ENCODE measurements at places on chromosomes 7 and 10.

DNA sequence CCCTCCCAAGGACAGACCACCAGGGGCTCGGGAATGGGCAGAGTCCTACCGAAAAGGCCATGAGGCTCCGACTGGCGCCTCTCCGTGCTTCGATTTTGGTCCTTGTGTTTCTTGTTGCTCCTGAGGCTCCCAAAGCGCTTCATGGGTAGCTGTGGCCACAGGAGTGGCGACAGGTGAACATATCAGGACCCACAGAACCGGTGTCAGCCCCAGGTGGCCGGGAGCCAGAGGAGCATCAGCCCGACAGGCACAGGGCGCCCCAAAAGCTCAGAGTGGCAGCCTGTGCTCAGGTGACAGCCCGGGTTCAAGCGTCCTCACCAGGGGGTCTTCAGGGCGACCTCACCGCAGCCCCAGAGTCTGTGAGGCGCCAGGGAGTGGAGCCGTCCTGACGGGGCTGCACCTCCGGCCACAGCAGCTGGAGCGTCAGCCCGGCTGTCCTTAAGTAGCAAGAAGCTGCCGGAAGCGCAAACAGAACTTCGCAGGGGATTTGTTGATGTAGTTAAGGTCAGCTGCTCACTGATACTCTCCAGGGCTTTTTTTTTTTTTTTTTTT lies 141.0 kb downstream of the PRKAG2 start:
- DNase-seq, result no peak

DNA sequence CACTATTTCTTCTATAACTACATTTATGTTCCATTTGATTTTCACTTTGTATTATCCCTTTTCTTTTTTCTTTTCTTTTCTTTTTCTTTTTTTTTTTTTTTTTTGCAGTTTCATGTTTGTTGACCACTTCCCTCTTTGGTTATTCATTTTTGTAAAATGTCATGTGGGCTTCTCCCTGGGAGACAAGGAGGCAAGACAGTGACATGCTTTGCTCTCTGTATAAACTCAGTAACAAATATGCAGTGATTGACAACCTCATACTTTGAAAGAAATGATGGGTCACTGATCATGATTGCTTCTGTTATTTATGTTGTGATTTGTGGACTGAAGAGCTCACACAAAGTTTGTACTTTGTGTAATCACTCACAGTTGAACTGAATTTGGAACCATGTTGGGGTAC lies 90.2 kb upstream of the ABI1 start:
- DNase-seq, result no peak

DNA sequence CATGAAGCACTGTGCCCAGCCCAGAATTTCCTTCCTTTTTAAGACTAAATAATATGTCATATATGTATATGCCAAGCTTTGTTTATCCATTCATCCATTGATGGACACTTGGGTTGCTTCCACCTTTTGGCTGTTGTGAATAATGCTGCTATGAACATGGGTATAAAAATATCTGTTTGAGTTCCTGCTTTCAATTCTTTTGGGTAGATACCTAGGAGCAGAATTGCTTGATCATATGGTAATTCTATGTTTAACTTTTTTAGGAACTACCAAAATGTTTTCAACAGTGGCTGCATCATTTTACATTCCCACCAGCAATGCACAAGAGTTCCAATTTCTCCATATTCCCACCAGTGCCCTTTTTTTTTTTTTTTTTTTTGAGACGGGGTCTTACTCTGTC lies 13.2 kb upstream of the PLAU start:
- DNase-seq, result no peak

DNA sequence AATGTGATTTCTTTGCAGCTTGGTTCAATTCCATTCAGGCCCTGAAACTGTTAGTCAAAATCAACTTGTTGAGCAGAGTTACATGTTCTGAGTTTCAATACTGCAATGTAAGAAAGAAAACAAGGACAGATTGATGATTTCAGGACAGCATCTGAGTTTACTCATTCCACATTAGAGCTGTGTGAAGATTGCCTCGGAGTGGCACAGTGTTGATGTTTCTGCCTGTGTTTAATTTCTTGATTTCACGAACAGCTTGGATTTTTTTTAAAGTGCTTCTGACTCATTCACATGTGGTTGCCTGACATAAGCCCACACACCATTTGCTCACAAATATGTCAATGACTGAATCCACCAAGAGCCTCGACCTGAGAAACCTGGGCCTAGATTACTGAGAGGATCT lies 101.2 kb upstream of the PARD3 start:
- no peak for DNase-seq

- DNase-seq, result no peak
Observed at GRCh38 chr10:80917636-80918035, 379.9 kb downstream of the SH2D4B start.

DNA sequence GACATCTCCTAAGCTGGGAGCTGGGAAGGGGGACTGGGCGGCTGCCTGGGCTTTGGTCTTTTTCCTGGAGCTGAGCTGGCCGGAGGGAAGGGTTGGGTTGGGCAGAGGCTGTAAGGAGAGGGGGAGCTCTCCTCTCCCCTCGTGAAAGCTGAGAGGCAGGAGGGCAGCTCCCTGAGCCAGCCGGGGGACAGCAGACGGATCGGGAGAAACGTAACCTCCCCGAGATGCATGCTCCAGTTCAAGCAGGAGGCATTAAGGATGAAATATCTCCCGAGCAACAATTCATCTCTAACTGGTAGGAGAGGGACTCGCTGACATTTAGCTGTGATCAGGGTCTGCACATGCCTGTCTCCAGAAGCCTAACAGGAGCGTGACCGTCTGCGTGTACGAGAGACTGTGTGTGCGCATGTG lies 19.9 kb upstream of the LBX1 start:
- DNase-seq, result no peak

GRCh38 chr7:36280840-36281812 lies 108.5 kb upstream of the ANLN start:
- DNase-seq, result no peak

DNA sequence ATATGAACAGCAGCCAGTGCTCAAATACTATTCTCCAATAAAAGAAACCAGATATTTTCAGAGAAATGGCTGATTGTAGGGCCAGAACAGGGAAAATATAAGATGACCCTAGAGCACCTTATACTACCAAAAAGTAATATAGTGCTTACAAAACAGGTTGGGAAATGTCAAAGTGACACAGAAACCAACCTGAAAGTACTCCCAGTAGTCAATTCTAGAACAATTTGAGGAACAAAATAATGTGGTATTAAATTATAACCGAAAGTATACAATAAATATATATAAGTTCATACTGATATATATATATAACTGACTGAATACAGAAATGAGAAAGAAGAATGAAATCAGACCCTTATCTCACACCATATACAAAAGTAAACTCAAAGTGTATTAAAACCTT lies 657.2 kb upstream of the PHF14 start:
- no peak for DNase-seq

- DNase-seq, result no peak
Observed at GRCh38 chr10:121613456-121613855, 15.2 kb upstream of the FGFR2 start.

DNA sequence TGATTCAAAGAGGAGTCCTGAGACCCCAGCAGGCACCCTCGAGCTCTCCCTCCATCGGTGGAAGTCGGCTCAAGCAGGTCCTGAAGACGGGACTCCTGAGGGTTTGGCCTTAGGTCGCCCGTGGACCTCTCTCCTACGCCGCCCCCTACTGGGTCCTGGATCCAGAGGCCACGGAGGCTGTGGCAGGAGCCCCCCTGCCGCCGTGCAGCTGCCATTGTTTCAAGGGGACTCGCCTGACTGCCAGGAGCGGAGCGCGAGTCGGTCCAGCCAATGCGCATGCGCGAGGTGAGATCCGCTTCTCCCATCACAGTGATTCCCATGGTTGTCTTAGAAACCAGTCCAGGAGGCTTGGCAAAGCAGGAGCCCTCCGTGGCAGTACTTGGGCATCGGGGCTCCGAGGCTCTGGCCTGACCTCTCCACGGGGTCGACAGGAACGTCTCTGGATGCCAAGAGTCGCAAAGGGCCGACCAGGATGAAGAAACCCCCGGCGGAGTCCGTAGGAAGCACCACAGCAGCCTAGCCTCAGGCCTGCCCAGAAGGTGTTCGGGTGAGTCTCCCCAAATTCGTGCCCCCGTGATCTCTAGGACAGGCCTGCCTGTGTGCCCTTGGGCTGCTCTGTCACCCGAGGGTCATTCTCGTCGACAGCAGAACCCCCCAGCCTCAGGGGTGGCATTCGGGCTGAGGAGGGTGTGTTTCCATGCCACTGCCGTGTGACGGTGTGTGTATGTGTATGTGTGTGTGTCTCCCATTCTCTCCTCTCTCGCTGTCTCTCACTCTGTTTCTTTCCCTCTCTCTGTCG lies 322.3 kb downstream of the ZNF716 start:
- no peak for DNase-seq

DNA sequence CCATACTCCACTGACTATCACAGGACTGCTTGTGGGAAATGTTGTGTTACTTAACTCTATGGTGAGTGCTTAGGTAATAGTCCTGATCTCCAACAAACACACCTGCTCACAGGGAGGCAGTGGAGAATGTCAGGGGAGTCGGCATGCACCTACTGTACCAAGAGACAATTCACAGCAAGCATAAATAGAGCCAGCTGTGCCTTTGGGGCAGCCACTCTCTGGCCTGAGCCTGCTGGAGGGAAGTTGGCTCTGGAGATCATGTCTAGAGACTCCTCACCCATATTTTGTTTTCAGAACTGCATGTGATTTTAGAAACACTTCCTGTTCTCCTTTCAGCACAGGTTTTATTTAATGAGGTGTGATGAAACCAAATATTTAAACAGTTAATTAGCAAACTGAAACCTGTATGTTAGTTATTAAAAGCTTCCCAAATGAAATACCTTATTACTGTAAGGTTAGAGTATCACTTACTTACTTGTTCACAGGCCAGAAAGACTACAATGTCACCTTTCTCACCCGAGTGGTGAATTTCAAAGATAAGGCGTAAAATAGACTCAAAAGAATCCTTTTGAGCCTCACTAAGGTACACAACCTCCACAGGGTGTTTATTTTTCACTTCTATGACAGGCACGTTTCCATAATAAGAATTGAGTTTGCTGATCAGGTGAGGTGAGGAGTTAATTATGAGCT lies 21.8 kb downstream of the DHX32 start:
- no peak for DNase-seq

GRCh38 chr7:135731-136645 lies 56.4 kb upstream of the FAM20C start:
- DNase-seq, result no peak

GRCh38 chr10:29713450-29713849 lies 78.7 kb upstream of the SVIL start:
- no peak for DNase-seq

GRCh38 chr7:90173127-90173844 lies 19.0 kb downstream of the STEAP1 start:
- no peak for DNase-seq

GRCh38 chr10:22683140-22683389 lies 31.3 kb downstream of the PIP4K2A start:
- no peak for DNase-seq

DNA sequence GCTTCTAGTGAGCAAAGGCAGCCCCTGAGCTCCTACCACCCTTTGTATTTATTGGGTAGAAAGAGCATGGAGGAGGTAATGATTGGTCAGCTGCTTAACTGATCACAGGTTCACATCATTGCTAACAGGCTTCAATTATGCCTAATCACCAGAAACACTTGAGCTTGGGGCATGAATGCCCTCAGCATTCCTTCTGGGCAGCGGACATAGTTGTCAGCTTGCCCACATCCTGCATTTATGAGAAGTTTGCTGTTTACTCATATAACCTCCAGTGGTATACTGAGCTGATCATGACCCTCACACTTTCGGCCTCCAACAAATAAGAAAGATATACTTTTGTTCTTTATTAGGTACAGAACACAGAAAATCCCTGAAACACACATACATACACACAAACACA lies 140.3 kb upstream of the ODAD2 start:
- no peak for DNase-seq

GRCh38 chr7:25314731-25315267 lies 86.5 kb upstream of the NPVF start:
- DNase-seq, result no peak

DNA sequence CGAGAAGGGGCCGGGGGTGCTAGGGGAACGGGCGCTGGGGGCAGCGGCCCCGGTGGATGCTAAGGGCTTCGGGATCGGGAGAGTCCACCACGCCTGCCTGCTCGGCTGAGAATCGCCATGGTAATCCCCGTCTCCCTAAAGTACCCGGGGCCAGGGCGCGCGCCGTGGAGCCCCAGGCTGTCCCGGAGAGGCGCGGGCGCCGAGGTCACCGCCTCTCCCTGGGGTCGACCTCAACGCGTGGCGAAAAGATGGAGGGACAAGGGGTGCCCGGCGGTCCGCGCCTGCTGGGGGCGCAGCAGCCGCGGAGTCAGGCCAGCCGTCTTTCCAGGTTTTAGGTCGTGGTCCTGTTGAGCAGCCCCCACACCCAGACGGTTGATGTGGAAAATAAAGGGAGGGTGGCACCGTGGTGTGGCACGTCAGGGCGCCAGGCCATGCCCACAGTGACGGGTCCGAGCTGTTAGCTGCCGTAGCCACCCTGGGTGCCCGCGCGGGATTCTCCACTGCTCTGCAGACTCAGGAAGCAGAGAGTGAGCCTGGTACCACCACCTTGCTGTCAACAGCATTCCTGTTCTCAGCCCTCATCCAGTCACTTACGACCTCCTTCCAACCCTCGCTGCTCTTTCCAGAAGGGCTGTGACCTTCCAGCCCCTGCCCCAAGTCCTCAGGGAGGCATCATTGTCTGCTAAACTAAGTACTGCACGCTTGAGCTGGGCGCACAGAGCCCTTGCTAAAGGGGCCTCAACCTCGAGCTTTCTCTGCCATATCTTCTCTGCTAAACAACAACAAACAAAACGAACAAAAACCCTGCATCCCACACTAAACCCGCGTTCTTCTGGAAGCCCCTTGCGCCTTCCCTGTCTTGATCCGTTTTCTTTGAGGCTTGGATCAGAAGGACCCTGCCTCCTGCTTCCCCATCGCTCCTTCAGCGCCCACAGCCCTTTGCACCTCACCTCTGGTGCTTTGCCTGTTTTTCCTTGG lies 666 bp downstream of the SMKR1 start:
- DNase-seq, result no peak

DNA sequence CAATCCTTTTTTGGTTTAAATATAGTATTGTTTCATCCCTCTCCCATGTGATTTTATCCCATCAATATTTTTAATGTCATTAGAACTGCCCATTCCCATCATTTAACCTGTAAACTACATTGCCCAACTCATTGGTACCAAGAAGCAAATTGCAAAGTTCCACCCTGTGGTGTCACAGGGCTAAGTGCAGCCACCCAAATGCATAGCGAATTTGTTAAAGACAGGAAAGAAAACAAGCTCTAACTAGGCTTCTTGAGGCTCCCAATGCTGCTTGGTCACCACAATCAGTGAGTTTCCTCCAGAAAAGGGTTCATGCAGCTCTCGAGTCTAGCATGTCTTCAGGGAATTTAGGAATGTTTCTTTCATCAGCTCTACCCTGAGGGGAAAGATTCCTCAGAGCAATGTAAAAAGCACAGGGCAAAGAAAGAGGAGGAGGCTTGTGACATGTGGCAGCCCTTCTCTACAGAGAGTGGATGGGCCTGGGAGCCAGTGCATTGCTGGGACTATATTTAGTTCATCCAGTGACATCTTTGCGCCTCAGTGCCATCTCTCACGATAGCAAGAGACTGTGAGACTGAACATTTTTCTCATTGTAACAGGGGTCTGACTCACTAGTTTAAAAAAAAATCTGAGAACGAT lies 58.1 kb downstream of the CAV1 start:
- DNase-seq, result no peak
